Cerebellum (tissue), 4 donors: ENCODE measurements at places on chromosomes 16 and 17.

GRCh38 chr16:79677799-79678530 lies 77.4 kb upstream of the MAF start:
- DNase-seq = no peak

- DNase-seq = no peak
Observed at GRCh38 chr17:78019367-78019975, 61.0 kb downstream of the TNRC6C start.

DNA sequence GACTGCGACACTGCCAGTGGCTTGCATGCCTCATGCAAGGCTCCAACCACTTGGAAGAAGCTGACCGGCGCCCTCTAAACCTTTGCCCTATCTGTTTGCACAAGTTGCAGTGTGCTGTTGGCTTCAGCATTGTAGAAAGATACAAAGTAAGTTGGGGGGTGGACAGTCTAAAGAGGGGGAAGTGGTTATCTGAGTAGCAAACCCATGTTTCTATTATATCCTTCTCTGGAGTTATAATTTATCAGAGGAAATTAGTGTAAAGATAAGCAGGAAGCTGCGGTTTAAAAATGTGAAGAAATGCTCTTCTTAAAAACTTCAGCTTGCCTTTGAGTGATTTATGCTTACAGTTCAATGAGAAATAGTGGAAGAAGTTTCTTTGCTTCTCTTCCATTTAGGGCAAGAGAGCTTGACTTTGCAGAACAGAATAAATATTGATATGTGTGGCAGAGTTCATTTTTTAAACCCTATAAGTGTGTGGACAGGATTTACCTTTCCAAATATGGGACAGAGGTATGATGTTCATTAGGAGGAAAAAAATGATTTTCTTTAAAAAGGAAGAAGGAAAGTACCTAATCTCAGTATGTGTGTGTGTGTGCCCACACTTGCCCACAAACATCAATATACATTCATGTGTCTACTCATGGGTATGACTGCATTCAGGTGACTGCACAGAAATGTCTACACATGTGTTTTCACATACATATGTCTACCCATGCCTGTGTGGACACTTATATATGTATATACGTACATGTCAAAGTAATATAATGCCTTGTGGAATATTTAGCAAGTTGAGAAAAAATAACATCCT lies 8.1 kb downstream of the AMZ2 start:
- DNase-seq = no peak

GRCh38 chr16:11088831-11089230 lies 144.5 kb downstream of the CLEC16A start:
- DNase-seq = no peak

- no peak for DNase-seq
Observed at GRCh38 chr16:86002178-86002900, 103.4 kb downstream of the IRF8 start.

DNA sequence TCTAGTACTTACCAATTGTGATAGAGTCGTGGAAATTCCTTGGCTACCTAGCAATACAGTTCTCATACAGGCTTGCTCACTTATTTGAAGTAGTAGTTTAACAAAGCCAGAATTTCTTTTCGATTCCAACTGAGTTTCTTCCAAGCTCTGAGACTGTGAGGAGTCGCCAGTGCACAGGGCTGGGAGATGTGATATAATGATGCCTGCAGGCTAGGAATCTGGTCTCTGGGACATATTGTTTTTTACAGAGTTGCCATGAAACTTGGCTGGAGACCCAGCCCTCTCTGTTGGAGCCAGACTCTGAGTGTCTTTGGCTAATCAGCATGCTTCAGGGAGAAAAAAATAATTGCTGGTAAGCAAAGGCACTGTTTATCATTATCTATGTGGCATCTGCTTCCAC lies 698.8 kb upstream of the GOT2 start:
- no peak for DNase-seq

DNA sequence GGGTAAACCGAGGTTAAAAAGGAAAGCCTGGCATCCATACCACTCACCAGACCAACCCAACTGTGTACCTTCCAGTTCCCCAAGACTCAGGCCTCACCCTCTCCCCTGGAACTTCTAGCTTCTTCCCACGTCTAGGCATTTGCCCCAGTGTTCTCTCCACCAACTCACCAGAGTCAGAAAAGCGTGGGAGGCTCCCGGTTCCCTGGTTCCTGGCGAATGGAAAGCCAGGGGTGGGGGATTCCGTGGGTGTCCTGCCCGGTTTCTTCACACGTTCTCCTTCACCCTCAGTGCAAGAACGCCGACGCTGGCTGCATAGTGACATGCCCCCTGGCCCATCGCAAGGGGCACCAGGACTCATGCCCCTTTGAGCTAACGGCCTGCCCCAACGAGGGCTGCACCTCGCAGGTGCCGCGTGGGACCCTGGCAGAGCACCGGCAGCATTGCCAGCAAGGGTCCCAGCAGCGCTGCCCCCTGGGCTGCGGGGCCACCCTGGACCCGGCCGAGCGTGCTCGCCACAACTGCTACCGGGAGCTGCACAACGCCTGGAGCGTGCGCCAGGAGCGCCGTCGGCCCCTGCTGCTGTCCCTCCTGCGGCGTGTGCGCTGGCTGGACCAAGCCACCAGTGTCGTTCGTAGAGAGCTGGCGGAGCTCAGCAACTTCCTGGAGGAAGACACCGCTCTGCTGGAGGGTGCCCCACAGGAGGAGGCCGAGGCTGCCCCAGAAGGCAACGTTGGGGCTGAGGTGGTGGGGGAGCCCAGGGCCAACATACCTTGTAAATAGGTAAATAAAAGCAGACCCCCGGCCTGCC lies 1.7 kb downstream of the RNF151 start:
- no peak for DNase-seq

DNA sequence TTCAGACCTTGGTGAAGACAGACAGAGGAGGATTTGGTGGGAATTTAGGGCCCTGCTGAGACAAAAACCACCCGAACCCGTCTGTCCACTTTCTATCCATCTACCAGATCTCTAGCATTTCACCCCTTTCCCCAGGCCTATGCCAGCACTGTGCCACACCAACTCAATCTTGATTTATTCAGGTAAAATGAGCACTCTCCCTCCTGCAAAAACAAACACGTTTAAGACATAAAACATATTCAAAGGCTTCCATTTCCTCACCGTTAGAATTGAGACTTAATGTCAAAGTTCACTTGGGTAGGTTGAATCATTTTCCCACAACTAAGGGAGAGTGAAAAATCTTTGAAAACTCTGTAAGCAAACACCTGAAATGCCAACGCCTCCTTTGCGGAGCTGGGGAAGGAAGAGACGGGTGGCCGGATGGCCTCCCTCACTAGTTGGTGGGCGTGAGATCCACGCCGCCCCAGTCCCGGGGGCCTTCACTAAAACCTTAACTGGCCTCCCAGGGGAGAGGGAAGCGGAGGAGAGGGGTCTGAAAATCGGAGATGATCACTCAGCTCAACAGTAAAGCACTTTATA lies 862 bp downstream of the DCAKD start:
- no peak for DNase-seq

DNA sequence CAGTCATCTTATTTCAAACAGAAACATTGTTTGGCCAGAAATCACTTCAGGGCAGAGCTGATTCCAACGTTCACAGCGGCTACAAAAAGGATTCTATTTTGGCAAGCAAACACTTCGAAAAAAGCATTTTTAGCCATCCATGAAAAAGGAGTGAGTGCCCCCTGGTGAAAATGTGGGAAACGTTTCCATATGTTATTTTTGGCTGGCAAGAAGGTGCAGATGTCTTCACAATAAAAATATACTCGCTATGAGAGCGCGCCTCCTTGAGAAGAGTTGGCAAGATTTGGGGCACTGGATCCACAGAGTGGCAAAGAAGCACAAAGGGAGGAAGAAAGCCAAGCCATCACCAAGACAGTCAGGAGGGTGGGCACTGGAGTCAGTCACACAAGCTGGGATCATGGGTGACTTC lies 191.1 kb downstream of the CHD9NB start:
- DNase-seq = peak; percentile 1

DNA sequence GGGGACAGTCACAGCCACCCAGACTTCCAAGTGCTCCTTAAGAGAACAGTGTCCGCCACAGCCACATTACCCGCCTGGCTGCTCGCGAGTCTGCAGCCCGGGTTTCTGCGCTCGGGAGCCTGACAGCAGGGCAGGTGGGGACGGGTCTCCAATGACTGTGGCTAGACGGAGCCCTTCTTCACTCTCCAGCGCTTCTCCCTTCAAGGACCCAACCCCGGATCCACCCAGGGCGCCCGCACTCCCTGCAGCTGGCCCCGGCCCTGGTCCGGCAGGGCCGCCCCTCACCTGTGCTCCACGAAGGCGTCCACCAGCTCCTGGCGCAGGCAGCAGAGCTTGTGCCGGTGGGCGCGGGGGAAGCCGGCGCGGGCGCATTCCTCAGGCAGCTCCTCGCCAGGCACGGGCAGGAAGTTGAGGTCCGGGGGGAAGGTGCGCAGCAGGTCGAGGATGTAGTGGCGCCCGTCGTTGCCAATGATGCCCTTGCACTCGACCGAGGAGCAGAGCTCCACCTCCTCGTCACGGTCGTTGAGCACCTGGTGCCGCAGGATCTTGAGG lies 13.9 kb downstream of the CLUH start:
- DNase-seq = no peak

- DNase-seq = no peak
Observed at GRCh38 chr17:39870776-39871175, 2.8 kb downstream of the ZPBP2 start.

- DNase-seq = no peak
Observed at GRCh38 chr17:36608280-36608679, 6.9 kb downstream of the MRM1 start.

- DNase-seq = no peak
Observed at GRCh38 chr17:34682305-34682704, 102.9 kb downstream of the TMEM132E start.
